ENCODE measurements at places on chromosomes 16 and 17. TPM values are rescaled to one million over a fixed set of nuclear protein-coding genes. Genes with fewer than 3 reads are reported as not detected.
A peak's percentile ranks its signal among the peaks of the same experiment; 100 is the strongest.

Gene TBC1D3K
- 1.2 TPM for total RNA-seq

- DNase-seq, result peak; percentile 28
Observed at GRCh38 chr17:64406321-64407200, 15.9 kb upstream of the PECAM1 start.

DNA sequence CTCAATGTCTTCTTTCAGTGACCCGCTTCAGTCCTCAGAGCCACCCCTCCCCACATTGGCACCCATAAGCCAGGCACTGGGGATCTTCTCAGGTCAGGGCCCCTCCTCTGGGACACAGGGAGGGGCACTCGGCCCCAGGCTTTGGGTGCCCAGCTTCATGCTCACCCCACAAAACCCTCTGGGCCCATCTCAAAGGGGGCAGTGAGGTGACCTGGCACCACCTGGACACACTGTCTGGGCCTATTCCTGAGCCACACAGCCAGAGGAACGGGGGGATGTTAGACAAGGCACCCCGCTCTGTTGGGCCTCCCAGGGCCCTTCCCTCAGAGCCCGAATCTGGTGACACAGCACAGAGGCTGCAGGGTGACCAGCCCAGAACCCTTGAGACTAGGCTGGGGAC is 36.1 kb downstream of the TNFRSF13B start:
- DNase-seq, result no peak

GRCh38 chr16:79217375-79218011 is 383.0 kb downstream of the MAF start:
- no peak for DNase-seq

GRCh38 chr17:51088287-51088686 is 32.4 kb downstream of the SPAG9 start:
- no peak for DNase-seq

Gene CCDC200
- total RNA-seq, result not detected

DNA sequence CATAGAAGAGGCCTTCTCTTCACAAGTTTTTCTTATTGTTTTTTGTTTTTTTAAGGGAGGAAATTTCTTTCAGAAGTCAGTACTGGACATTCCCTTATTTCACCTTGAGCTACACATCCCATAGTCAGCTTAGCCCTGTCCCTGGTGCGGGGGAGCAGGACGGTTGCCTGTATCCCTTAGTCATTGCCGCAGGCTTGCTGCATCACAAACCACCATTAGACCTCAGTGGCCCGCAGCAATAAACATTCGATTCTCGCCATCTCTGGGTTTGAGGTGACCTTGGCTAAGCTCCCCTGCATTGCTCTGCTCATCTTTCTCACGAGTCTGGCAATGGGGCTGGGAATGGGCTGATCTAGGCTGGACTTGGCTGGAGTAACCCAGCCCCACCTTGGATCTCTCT is 692.5 kb downstream of the WWOX start:
- DNase-seq, result no peak

DNA sequence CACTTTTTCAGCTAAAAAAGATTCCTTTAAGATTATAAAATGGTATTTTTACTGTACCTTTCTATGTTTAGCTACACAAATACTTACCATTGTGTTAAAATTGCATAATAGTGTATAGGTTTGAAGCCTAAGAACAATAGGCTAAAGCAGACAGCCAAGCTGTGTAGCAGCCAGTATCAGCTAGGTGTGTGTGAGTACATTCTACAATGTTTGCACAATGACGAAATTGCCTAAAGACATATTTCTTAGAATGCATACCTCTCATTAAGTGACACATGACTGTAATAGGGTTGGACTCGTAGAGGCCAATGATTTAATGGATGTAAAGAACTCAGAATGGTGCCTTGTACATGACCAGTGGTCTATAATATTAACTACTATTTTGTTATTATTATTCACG is 1.9 kb upstream of the MT1B start:
- DNase-seq, result no peak

Gene PPY
- not detected for total RNA-seq

DNA sequence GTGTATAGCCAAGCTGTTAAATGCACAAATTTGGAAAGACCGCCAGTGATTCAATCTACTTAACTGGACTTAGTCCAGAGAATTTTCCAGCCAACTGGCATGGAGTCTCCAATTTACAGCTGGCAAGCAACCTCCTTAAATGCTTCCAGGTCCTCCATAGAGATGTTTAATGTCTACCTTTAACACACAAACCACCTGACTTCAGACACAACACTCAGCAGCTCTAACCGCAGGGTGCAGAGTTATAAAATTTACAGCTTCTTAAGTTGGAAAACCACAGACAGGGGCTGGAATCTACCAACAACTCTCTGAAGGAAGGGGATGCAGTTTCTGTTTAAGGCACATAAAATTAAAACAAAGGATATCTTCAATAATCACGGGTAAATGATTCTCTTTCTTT is 106.9 kb downstream of the SYCE1L start:
- DNase-seq, result no peak

GRCh38 chr16:11128211-11129141 is 127.5 kb downstream of the SOCS1 start:
- no peak for DNase-seq

GRCh38 chr16:69762814-69763598 is 874 bp downstream of the WWP2 start:
- no peak for DNase-seq

Gene DRG2
- total RNA-seq, result 55.9 TPM

Gene LRRC59
- total RNA-seq, result 290 TPM

Gene CLDN6
- 0.07 TPM for total RNA-seq

DNA sequence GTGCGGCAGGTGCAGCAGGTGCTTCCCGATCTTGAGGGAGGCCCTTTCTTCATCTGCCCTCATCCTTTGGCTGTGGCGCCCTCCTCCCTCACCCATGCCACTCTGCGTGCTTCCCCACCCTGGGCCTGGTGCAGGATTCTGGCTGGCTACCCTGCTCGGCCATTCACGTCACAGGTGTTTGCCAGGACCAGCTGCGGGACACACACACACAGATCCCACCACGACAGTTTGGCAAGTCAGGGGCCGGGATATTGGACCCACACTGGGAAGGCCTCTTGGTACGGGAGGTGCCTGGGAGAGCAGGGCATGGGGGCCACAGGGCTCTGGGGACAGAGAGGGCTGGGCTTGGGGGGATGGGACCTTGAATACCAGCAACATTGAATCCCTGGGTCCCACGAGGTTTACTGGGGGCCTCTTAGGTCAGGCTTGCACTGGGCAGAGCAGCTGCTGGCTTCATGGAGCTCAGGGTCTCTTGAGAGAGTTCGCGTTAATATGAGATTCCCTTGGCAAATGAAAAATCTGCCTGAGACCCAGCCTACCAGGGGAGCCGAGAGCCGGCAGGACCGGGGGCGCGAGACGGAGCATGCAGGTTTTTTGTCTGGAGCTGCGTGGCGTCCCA is 15.1 kb downstream of the ADCY7 start:
- DNase-seq, result no peak

DNA sequence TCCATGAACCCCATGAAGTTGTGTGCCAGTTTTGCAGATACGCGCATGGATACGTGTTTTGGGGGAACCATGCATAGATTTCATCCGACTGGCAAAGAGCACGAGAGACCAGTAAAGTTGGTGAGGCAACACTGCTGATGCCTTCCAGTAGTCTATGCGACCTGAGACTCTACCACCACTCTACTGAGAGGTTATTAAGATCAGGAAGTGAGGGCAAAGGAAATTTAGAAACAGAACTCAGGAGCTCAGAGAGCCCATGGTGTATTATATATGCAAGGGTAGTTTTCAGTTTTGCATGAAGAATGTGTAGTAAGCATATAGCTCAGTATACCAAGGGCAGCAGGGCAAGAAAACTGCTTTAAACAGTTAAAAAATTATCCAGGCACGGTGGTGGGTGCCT is 4.2 kb downstream of the SLX4 start:
- no peak for DNase-seq

DNA sequence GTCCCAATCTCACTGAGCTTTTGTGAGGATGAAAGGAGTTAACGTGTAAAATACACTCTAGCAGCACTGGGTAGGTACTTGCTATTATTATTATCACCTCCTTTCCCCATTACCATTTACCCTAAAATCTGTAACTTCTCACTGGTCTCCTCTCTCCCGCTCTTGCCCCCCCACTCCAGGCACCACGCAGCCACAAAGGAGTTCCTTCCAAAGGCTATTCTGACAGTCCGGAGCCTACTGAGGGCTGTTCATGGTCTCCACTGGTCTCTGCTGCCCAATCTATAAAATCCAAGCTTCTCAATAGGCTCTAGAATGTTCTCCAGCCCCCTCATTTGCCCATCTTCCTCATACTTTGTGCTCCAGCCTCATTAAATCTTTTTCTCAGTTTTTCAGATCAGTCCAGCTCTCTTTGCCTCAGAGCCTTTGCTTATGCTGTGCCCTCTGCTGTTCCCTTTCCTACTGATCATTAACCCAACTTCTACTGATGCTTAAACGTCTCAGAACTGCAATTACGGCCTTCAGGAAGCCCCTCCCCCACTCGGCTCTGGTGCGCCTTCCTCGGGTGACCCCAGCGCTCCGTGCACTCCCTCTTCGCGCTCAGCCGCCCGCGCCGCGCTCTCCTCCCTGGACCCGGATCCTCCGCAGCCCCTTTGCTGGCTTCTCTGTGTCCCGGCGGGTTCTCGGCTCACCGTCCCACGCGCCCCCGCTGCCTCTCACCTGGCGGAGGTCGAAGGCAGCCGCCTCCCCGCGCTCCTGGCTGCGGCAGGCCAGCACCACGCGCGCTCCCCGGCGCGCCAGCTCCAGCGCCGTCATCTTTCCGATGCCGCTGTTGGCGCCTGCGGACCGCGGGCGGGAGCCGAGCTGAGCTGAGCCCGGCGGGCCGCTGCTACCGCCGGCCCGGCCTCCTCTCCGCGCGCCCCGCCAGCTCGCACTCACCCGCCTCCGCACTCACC is 737 bp downstream of the DHRS13 start:
- DNase-seq, result peak; percentile 20

DNA sequence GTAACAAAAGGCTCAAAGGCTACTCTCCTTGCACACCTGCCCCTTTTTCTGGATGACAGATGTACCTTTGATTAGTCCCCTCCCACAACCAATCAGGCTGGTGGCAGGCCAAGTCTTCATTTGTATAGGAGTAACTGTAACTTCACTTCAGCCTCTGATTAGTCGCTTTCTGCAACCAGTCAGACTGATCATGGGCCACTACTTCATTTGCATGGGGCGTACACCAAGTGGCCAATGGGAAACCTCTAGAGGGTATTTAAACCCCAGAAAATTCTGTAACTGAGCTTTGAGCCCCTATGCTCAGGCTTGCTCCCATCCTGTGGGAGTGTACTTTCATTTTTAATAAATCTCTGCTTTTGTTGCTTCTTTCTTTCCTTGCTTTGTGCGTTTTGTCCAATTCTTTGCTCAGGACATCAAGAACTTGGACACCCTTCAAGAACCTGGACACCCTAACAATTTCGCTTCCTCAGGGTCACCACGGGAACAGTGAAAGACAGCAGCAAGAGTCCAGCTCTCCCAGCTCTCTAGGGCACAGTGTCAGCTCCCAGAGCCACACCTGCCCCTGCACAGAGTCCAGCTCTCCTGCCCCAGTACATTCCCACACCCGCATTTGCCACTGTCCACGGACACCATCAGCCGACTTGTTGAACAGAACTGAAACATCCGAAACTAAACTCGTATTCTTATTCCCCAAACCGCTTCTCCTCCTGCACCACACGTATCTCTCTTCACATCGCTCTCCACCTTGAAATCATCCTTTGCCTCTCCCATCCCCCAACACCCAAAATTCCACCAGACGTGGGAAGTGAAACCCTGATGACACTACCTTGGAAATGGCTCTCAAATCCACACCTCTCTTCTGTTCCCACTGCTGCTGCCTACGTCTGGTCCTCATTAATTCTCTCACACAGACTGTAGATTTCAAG is 53.4 kb downstream of the ABCC12 start:
- DNase-seq, result no peak

DNA sequence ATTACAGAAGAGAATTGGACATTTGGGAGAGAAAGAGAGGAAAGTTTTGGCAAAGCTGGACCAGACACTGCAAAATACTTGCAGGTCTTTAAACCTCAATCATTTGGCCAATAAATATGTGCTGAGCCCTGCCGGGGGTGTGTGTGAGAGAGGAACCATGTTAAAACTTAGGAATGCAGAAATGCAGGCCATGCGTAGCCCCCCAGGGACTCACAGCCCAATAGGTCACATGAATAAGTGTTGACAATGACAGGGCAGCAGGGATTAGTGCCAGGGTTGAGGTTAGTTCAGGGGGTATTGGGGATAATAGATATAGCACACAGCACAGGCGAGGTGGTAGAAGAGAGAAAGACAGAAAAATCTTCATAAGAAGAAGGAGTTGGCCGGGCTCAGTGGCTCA is 113.3 kb upstream of the ADAMTS18 start:
- DNase-seq, result no peak

Gene CFAP97D1
- not detected for total RNA-seq

- no peak for DNase-seq
Observed at GRCh38 chr17:70136131-70136530, 33.2 kb upstream of the KCNJ2 start.
